ENCODE measurements at places on chromosomes 11 and 22.

DNA sequence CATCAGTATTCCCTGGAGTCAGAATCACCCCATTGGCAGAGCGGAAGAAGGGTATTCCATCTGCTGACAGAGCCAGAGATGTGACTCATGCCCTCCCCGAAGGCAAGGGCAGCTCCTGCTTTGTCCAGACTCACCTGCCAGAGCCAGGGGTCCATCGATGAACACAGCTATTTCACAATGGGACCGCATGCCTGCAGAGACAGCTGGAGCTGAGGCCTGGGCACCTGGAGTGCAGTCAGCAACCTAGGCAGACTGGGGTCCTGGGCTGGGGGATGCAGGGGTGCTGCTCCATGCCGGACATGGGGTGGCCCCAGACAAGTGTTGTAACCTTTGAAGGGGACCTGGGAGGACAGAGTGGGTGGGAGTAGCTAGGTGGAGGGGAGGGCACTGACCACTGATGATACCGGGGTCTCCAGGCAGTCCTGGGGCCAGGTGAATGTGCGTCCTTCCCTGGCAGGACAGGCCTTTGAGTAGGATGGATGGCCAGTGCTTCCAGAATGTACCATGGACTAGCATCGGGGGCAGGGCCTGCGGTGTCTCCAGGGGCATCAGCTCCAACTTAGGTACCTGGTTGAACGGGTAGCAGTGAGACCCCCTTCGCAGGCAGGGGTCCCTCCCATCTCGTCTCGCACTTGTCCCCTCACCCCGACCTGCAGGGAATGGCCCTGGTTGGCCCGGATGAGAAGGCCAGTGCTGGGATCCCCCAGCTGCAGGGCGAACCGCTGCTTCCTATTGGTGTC is 1.7 kb downstream of the TRPT1 start:
- DNase-seq, result no peak

GRCh38 chr22:27019827-27020226 is 362.4 kb downstream of the MIAT start:
- DNase-seq, result no peak

GRCh38 chr22:35452351-35452781 is 52.4 kb downstream of the MCM5 start:
- no peak for DNase-seq

GRCh38 chr22:41288245-41288946 is 2.4 kb upstream of the RANGAP1 start:
- DNase-seq, result no peak

- no peak for DNase-seq
Observed at GRCh38 chr11:102989379-102990047, 34.0 kb upstream of the MMP13 start.

Data from stimulated activated CD4-positive, alpha-beta T cell treated with anti-CD3 and anti-CD28 coated beads, Interleukin-4, amount 100 ng/mL, for 48 hours (primary cell).